A549 treated with RU486 at 1 μM for 4 hours (cell line): ENCODE measurements at places on chromosomes 2 and 18. TPM values are rescaled to one million over a fixed set of nuclear protein-coding genes. Genes with fewer than 3 reads are reported as not detected.

Gene CYS1
- total RNA-seq = 0.90 to 1.6 TPM (median 1.4 TPM) in 5 replicates

Gene DNER
- 3.3 to 7.7 TPM (median 5.6 TPM) in 5 replicates for total RNA-seq

Gene PSMD1
- total RNA-seq = 111 to 140 TPM (median 117 TPM) in 5 replicates

Gene KIF3C
- total RNA-seq = 48.1 to 60.4 TPM (median 52.5 TPM) in 5 replicates

Gene COL6A3
- total RNA-seq = 0.03 to 0.18 TPM (median 0.09 TPM) in 5 replicates

Gene POTEF
- 0.03 TPM in 1 of 5 replicates, not detected in the others for total RNA-seq

Gene REG1B
- not detected in 5 replicates for total RNA-seq

Gene FABP1
- 0.74 TPM in 1 of 5 replicates, not detected in the others for total RNA-seq

Gene BOLL
- total RNA-seq = not detected in 5 replicates

Gene CETN1
- total RNA-seq = not detected in 5 replicates

Gene CASP8
- total RNA-seq = 34.3 to 40.4 TPM (median 36.8 TPM) in 5 replicates

Gene LOXHD1
- total RNA-seq = not detected in 5 replicates

Gene POTEJ
- not detected in 5 replicates for total RNA-seq

Gene SKA1
- total RNA-seq = 10.4 to 14.0 TPM (median 12.1 TPM) in 5 replicates

Gene SNTG2
- total RNA-seq = not detected in 5 replicates

Gene SPP2
- total RNA-seq = not detected in 5 replicates

Gene NEU4
- 0.13 to 0.34 TPM (median 0.18 TPM) in 4 of 5 replicates, not detected in the other for total RNA-seq

Gene SCN9A
- 2.5 to 5.7 TPM (median 5.2 TPM) in 5 replicates for total RNA-seq

Gene KLHL14
- total RNA-seq = not detected in 5 replicates

Gene STEAP3
- 34.1 to 46.9 TPM (median 41.3 TPM) in 5 replicates for total RNA-seq
